ENCODE measurements at places on chromosomes 5 and 9.

- no peak for DNase-seq
These were observed 86.0 kb upstream of the TBC1D2 start for GRCh38 chr9:98341157-98342097.

- DNase-seq: no peak
These were observed 59.1 kb downstream of the BOD1 start for GRCh38 chr5:173557123-173557903.

GRCh38 chr9:93121316-93122241 is 12.5 kb downstream of the NINJ1 start:
- DNase-seq: no peak

DNA sequence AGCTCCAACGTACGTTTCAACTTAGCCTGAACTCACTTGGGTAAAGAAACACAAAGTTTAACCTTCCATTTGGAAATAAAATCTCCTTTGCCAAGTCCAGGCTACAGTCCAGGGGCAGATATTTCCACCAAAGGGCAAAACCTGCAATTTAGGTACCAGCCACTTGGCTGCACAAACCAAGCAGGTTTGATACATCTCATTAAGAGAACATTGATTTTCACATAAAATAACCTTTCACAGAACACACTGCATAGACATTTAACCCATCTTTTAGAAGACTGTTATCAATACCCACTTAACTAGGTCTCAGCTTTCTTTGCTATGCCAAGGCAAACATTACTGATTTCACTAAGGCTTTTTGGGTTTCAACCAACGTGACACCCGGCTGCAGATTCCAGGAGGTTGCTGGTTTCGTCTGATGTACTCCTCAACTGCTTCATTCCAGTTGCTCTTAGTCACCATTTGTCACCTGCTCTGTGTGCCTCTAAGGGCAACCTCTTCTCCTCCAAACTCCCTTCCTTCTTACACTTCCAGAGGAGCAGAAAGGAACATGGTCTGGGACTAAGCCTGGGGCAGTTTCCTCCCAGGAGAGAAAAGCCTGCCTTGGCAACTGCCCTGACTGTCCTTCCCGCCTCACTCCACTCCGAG is 67.1 kb downstream of the EPB41L4B start:
- DNase-seq: no peak

DNA sequence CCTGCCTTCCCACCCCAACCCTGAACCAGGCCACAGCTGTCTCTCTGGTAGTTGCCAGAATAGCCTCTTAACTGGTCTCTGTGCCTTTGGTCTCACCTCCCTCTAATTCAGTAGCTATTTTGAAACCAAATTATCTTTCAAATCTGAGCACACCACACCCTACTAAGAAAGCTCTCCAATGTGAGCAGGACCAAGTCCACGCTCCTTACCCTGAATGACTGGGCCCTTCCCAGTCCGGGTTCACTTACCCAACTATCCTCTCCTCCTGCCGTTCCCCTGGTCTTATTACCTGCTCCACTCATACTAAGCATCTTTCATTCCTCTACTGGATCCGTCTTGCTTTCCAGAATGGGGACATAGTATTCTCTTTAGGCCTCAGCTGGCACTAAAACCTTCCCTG is 16.8 kb downstream of the ANKH start:
- DNase-seq: no peak

- DNase-seq: no peak
These were observed 54.4 kb downstream of the FSD1L start for GRCh38 chr9:105502276-105502675.
